Activated T-helper 2 cell treated with anti-CD3 and anti-CD28 coated beads, Interferon-gamma antibody, Interleukin-2, Interleukin-4, amounts not matched to agents 10 μg/mL and 5 μg/mL and 100 μg/mL, durations not matched to agents 14 hours and 24 hours and 36 hours (primary cell): ENCODE measurements at places on chromosomes 2 and 18. TPM values are rescaled to one million over a fixed set of nuclear protein-coding genes. Genes with fewer than 3 reads are reported as not detected.
A peak's percentile ranks its signal among the peaks of the same experiment; 100 is the strongest.

DNA sequence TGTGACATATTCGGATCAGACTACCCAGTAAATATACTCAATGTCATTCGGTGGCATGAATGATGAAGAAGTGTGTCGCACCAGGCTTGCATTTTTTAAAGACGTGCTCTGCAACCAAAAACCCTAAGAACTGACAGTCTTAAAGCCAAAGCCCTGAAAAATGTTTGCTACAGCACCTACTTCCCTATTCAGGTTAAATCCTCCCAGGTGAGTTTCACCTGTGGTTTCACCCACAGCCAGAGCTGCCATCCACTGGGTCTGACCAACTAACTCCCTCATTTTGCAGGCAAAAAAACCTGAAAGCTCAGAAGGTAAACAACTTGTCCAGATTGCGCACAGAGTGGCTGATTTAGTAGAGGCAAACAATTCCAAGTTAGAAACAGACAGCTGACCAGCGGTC, 222.3 kb upstream of the MGAT5 start:
- no peak for DNase-seq

GRCh38 chr2:129277585-129277981, 701.9 kb upstream of the RAB6C start:
- DNase-seq: no peak

DNA sequence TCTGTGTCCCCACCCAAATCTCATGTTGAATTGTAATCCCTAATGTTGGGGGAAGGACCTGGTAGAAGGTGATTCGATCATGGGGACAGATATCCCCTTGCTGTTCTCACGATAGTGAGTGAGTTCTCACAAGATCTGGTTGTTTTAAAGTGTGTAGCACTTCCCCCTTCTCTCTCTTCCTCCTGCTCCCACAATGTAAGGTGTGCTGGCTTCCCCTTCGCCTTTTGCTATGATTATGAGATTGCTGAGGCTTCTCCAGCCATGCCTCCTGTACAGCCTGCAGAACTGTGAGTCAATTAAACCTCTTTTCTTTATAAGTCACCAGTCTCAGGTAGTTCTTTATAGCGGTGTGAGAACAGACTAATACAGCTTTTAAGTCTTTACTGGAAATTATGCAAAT, 193.3 kb upstream of the RBBP8 start:
- DNase-seq: no peak

DNA sequence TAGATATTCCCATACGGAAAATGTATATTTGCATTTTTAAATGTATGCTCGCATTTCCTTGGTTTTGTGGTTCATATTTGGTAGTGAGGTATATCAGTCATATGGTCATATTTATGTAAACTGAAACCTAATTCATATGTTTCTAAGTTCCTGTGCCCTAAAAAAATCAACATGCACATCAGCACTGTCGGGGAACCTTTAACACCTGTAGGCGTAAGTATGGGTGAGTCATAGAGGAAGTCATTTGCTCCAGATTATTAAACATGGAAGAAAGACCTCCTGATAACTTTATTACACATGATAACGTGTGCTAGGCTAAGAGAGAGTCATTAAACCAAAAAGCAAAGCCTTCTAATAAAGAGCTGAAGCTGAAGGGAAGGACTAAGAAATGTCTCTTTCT, 437.7 kb downstream of the NRXN1 start:
- DNase-seq: no peak

PROC gene
- not detected in 2 replicates for total RNA-seq

- DNase-seq: no peak
These were observed 82.8 kb upstream of the ZNF521 start for GRCh38 chr18:25434745-25435144.

LIMS3 gene
- not detected in 2 replicates for total RNA-seq

- no peak for DNase-seq
These were observed 59.9 kb upstream of the CYRIA start for GRCh38 chr2:16725549-16725948.

KLF7 gene
- 16.6 and 19.3 TPM in 2 replicates for total RNA-seq

GRCh38 chr2:6630209-6630608, 235.5 kb downstream of the CMPK2 start:
- no peak for DNase-seq

- DNase-seq: no peak
These were observed 154.7 kb upstream of the TNP1 start for GRCh38 chr2:217014328-217015105.

- no peak for DNase-seq
These were observed 14.3 kb upstream of the TMEM185B start for GRCh38 chr2:120237491-120237902.

- DNase-seq: peak; percentile 43
These were observed 61.4 kb downstream of the TGOLN2 start for GRCh38 chr2:85266146-85267041.

ABCG8 gene
- 0.23 TPM in 2 replicates for total RNA-seq

GRCh38 chr18:60684843-60685513, 312.4 kb upstream of the MC4R start:
- DNase-seq: no peak

CAPN13 gene
- not detected in 2 replicates for total RNA-seq

DNA sequence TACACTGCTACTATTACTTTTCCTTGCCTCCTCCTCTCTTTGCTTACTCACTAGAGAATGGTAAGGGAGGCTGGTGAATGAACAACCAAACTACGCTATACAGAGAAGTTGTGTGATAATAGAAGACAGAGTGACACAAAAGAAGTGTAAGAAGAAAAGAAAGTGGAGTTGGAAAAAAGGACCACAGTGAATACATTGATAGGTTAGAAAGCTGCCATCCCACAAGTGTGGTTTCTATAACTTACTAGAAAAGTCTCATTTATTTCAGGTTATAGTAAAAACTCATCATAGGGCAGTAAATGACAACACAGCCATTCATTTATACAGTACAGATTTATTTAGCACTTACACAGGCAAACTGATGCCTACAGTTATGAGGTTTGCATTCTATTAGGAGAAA, 77.3 kb downstream of the TTC21B start:
- no peak for DNase-seq

DNA sequence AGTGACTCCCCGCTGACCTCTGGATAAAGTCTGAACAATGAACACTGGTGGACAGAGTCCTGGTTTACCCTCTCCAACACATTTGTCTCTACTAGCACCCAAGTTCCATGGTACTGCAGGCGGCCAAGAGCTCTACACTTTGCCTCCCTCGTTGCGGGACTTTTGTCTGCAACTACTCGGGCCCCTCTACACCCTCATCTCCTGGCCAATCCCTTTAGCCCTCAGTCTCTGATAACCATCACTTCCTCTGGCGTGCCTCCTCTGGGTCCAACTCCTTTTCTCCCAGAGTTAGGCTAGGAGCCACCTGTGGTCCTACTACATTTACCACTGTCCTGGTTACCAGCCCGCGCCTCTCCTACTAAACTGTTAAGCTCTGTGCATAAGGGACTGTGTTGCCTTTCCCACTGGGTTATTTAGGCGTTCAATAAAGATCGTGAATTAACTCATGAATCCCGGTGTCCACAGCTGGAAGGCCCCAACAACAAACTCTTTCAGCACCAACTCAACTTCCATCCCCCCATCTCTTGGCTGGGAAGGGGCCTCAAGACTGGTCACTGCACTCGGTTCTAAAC, 757 bp downstream of the HDHD2 start:
- no peak for DNase-seq

LGALSL gene
- total RNA-seq: 2.6 and 3.3 TPM in 2 replicates

RTTN gene
- 21.0 and 25.2 TPM in 2 replicates for total RNA-seq

INHBB gene
- total RNA-seq: not detected in 2 replicates

ODC1 gene
- total RNA-seq: 161 and 164 TPM in 2 replicates

- no peak for DNase-seq
These were observed 55.1 kb upstream of the SLC66A3 start for GRCh38 chr2:11100130-11100529.

LBX2 gene
- total RNA-seq: 1.6 and 2.2 TPM in 2 replicates

DNA sequence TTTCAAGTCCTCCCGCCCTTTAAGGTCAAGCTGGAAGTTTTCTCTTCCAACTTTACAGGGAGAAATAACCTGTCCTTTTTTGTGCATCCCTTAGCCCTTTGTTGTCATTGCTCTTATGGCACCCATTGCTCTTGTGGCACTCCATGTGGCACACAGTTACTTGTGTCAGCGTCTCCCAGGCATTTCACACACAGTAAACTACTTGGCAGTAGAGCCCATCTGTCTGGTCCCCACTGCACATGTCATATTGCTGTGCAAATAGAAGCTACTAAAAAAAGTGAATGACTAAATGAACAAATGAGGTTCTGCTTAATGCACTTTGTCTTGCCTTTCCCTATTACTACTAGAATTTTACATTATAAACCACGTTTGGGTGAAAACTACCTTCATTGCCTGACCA, 149.3 kb downstream of the EML6 start:
- DNase-seq: no peak

DNA sequence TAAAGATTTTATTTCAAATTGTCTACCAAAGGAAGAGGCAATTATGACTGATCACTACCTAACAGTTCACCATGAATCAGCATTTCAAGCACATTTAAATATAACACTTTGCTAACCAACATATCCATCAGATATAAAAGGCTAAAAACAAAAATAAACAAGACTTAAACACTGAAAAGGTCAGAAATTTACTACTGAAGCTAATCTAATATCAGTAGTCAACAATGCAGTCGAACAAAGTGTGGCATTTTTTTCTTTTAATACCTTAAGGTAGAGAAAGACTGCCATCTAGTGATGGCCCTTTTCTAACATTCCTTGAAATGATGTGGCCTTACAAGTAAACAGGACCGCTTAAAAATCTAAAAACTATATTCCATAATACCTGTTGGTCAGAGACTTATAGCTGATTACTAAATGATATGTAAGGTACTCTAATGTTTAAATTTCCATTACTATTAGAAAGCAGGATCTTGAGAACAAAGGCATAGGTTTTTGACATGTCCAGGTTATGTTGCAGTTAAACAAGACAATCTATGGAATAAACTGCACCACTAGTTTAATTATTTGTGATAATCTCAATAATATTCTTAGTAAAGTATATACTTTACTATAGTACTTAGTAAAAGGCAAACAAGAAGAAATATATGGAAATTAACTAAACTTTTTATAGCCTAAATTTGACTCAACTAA, 80.0 kb downstream of the EXOC6B start:
- DNase-seq: no peak

DNA sequence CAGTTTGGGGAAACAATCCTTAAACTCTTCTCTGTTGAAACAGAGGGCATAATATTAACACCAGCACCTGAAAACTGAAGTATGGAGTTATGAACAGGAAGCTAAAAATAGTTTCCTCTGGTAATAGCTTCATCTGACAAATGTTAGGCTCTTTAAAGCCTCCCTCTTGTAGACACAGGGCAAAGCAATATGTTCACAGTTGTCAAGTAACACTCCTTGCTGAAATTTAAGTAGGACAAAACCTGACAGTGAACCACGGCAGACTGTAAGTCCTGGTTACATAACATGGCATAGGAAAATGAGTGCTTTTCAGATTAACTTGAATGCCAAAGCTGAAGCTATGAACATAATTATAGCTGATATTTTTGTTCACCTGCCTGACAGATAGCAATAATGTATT, 172.9 kb downstream of the CMPK2 start:
- DNase-seq: no peak

DNA sequence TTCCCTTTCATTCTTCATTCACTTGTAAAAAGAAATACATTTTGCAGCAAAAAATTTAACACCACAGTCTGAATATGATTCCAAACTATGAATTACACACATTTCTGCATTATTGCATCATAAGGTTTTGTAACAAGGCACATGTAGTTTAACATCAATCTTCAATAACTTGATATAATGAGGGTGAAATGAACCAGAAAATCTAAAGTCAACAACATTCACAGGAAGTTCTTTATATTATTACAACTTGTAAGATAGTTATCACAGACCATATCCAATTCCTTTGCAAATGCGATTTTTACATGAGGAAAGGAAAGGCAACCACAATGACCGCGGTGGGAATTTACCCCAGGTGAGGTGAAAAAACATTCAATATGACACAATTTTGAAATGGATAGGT, 213.3 kb downstream of the NAPG start:
- no peak for DNase-seq

ZNF521 gene
- not detected in 2 replicates for total RNA-seq

- no peak for DNase-seq
These were observed 337.2 kb upstream of the SLC39A10 start for GRCh38 chr2:195319548-195320412.

DNA sequence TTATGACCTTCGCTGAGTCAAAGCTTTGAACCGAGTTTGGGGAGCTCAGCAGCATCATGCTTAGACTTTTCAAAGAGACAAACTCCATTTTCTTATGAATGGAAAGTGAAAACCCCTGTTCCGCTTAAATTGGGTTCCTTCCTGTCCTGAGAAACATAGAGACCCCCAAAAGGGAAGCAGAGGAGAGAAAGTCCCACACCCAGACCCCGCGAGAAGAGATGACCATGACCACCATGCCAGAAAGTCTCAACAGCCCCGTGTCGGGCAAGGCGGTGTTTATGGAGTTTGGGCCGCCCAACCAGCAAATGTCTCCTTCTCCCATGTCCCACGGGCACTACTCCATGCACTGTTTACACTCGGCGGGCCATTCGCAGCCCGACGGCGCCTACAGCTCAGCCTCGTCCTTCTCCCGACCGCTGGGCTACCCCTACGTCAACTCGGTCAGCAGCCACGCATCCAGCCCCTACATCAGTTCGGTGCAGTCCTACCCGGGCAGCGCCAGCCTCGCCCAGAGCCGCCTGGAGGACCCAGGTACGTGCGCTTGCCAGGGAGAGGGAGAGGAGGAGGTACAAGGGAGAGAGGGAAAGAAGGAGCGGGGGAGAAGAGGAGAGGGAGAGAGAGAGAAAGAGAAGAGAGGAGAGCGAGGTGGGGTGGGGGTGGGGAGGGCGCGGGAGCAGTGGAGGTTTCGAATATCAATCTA, at the start of gene DLX1:
Gene DLX1 (plus strand): TSS at position 48 of the 700 bp plus-strand sequence. CDS start 171 bp downstream, at position 219.
- no peak for DNase-seq

- no peak for DNase-seq
These were observed 51.1 kb upstream of the FN1 start for GRCh38 chr2:215487002-215487372.

DNA sequence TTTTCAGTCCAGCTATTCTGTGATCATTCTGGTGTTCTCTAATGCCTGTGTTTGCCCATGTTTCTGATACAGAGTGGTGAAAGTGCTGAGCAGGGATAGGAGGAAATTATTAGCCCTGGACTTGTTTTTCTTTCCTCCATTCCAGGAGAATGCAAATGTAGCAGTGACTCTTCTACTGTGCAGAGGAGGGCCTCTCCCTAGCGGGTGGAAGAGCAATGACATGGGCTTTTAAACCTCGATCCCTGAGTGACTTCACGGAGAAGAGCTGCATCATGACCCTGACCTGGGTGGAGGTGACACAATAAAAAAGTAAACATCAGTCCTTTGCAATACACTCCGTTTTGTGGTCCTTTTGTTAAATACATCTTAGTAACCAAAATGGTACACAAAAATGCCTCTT, 68.0 kb upstream of the NETO1 start:
- no peak for DNase-seq

KIF5C gene
- total RNA-seq: 12.9 and 17.3 TPM in 2 replicates

DNA sequence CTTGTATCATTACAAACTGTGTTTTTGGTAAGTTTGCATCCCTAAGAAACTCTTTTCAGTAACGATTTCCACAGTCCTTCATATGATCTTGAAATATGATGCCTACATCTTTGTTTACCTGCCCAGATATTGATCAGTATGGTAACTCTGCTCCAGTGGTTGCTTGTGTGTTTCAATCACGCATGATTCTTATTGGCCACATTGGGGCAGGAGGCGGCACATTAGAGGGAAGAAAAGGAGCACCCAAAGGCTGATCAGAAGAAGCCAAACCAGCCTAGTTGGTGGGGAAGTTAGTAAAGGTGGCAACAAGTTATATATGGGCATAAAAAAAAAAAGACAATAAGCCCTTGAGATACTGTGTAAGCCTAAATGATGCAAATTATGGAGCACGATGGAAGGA, 158.9 kb downstream of the RHBDD1 start:
- no peak for DNase-seq
